ENCODE measurements at places on chromosomes 4 and X. TPM values are rescaled to one million over a fixed set of nuclear protein-coding genes. Genes with fewer than 3 reads are reported as not detected.

OPHN1 gene
- total RNA-seq: 1.4 TPM

ALG13 gene
- 50.5 TPM for total RNA-seq

MAGEB10 gene
- not detected for total RNA-seq

GYPE gene
- total RNA-seq: not detected

ALAS2 gene
- total RNA-seq: not detected

PHF8 gene
- 9.4 TPM for total RNA-seq

FMR1NB gene
- total RNA-seq: not detected

CD38 gene
- total RNA-seq: 13.8 TPM

GAGE12F gene
- total RNA-seq: not detected

NXF2B gene
- not detected for total RNA-seq

P2RY8 gene
- not detected for total RNA-seq

MAP7D2 gene
- total RNA-seq: 6.3 TPM

All from A549 treated with ZK216348 at 1 μM for 4 hours (cell line).